ENCODE measurements at places on chromosomes 2 and 18. TPM values are rescaled to one million over a fixed set of nuclear protein-coding genes. Genes with fewer than 3 reads are reported as not detected.

GRCh38 chr2:37776487-37776886 lies 105.0 kb upstream of the CDC42EP3 start:
- peak; percentile 84 for DNase-seq

DNA sequence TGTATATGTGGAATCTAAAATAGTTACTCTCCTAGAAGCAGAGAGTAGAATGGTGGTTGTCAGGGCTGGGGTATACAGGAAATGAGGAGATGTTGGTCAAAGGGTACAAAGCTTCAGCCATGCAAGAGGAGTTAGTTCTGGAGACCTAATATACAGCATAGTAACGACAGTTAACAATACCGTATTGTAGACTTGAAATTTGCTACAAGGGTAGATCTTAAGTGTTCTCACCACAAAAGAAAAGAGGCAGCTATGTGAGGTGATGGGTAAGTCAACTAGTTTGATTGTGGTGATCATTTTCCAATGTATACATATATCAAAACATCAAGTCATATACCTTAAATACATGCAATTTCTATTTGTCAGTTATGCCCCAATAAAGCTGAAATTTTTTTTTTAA lies 98.2 kb upstream of the CYP1B1 start:
- no peak for DNase-seq

DNA sequence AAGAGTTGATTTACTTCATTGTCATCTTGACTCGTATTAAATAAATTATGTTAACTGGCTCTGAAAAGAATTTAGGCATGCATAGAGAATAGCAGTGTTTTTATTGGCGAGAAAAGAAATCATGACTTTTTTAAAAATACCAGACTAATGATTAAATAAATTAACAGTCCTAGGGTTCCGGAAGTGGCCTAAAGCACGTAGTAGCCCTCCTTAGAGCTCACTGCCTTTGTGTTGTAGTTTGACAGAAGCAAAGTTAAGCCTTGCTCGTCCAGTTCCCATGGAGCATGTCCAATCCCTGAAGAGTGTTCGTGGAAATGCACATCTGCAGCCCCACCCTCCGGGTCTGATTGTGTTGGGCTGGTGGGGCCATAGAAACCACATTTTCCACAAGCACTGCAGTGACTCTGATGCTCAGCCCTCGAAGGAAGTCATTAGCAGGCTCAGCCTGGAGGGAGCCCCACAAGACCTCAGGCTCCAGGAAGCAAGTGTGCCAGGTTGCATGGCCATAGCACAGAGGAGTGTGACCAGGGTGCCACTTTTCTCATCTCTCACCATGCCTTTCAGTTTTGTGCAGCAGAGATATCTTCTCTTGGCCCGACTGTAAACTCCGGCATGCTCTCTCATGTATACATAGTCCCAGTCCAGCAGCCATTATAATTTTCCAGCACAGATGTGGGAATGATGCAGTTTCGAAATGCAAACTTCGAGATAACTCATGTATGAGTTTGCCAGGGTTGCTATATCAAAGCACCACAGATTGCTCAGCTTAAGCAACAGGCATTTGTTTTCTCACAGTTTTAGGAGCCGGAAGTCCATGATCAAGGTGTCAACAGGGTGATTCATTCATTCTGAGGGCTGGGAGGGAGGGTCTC lies 188.6 kb upstream of the SH3BP4 start:
- no peak for DNase-seq

DNA sequence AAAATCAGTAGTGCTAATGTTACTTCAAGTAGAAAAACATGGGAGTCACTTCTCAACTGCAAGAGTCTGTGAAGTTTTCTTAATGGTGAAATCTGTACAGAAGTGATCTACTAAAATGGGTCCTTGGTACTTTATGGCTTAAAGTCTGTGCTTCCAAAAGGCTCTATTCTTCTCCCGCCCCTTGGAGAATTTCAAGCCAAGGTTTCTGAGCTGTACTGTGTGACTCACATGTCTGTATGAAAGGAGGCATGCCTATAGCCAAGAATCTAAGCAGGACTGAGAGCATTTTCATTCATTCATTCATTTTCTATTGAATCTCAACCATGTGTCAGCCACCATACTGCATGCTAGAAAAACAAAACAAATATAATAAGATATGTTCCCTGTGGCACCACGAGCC lies 19.8 kb upstream of the DDX18 start:
- no peak for DNase-seq

The MARCO gene
- total RNA-seq, result not detected

DNA sequence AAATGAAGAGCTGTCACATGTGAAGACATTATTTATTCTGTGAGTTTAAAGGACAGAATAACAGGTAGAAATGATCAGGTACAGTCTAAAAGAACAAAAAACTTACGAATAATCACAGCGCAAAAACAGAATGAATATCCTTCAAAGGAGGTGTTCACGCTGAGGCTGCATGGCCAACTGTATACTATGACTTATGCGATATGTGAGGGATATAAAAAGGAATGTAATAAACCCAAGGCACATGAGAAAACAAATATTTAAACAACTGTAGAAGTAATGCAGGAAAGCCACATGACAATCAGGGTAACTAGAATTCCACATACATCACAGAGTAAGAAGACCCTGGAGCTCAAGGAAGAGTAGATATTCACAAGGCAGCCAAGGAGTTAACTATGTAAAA lies 81.3 kb downstream of the RTTN start:
- DNase-seq, result no peak

GRCh38 chr2:150188177-150188576 lies 299.3 kb downstream of the RND3 start:
- no peak for DNase-seq

DNA sequence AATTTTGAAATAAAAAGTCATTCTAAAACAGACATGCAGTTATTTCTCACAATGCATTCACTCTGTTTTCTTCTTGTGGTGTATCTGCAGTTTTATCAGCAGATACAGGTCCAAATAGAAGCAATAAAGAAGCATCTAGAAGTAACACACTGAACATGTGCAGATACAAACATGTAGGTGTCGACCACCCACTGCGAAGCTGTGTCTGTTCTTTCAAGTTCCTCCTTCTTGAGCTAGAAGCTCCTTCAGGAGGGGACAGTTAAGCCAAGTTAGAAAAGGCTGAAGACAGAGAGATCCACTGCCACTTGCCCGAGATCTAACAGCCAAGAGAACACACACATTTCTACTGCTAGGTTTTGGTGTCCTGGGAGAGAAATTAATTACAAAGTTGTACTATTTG lies 30.1 kb downstream of the WDFY1 start:
- no peak for DNase-seq

The DLX2 gene
- total RNA-seq, result under 0.01 TPM

The ARHGEF4 gene
- under 0.01 TPM for total RNA-seq

DNA sequence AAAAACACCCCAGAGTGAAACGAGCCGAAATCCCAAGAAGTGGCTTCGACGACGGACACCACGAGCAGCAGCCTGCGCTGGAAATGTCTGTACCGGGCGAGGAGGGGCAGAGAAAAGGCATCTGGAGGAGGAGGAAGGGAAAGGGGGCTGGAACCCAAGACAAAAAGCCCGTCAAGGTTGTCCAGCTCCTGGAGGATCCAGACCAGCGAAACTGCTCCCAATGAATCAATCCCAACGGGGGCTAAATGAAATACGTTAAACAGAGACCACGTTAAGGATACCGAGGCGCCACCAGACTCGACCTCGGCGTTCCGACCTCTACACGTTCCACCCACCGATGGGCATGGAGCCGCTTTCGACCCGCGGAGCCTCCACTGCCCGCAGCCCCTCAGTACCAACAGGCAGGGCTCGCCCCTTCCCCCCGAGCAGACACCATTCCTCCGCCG lies 400 bp downstream of the CCDC88A start:
- peak; percentile 32 for DNase-seq

DNA sequence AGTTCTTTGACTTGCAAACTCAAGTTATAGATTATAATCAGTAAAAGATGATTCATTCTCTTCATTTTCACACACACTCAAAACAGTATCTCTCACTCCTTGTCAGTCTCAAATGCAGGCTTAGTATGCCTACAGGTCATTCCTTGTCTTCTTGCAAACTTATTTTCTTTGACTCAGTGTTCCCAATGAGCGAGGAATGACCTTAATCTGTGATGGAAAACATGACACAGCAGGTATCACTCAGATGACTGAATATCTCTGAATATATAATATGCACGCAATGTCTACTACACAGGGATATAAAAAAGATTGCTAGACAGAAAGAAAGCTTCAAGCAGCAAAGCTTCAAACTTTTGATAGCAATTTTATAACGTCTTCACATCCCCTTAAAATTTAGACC lies 127.8 kb upstream of the RGPD4 start:
- no peak for DNase-seq

The CCDC195 gene
- not detected for total RNA-seq

DNA sequence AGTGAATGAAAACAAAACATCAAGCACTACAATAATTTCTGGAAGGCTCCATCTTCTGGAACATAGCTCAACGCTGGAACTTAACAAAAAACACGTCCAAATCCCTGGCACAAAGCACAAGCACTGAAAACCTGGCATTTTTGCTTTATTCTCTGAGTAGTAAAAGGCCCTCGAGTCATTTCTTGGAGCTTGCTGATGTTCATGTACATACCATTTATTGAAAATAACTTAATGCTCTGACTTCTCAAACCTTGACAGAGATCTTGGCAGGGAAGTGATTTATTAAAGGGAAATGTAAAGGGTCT lies 76.5 kb upstream of the STK17B start:
- no peak for DNase-seq

DNA sequence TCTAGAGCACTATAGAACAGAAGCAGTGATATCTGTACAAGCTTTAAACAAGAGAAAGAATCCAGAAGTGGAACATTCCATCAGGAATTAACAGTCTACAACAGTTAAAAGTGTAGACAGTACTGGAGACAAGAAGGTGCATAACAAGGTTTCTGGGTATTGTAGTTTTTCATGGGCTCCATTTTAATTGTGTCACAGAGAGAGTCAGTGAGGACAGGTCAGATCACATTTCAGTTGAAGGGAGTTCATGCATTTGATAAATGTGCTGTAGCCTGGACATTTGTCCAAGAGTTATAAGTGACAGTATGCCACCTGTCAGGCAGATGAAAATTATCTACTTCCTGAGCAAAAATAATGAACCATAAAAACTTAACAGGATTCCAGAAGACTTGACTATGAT lies 328.6 kb downstream of the CNTNAP5 start:
- no peak for DNase-seq

GRCh38 chr18:68316636-68317035 lies 398.3 kb downstream of the TMX3 start:
- no peak for DNase-seq

DNA sequence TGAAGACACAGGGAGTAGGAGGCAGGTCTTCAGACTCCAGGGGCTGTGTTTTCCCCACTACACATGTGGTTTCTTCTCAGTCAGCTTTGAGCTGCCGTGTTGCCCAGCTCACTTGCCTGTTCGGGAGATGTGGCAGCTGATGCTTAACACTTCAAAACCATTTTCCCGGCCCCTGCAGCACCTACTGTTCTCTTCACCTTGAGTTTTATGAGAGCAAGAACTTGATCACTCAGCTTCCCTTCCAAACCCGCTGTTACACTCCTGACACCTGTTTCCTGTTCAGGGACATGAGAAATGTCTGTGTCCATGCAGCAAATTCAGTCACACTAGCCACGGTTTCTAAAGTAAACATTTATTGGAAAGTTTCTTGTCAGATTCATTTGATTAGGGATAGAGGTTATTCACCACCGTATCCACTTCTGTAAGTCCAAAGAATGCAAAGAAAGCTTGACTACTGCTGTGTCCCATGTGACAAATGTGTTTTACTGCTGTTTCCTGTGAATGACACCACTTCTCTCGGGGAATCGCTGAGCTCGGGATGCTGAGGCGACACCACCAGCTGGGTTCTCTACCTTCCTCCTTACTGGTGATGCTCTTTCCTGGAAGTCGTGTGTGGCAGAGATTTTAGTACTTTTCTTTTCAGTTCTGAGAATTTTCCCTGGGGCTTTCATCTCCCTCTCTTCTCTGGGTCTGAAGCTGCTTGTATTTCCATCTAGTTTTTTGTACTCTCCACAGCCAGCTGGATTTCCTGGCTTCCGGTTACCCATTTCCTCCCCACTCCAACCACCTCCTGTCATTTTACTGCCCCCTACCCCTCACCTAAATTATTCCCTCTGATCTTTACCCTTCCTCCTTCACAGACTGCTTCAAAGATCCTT lies 91.7 kb downstream of the KLF7 start:
- DNase-seq, result peak; percentile 64

The ZNF396 gene
- total RNA-seq, result 0.60 TPM

The CAPN13 gene
- not detected for total RNA-seq

DNA sequence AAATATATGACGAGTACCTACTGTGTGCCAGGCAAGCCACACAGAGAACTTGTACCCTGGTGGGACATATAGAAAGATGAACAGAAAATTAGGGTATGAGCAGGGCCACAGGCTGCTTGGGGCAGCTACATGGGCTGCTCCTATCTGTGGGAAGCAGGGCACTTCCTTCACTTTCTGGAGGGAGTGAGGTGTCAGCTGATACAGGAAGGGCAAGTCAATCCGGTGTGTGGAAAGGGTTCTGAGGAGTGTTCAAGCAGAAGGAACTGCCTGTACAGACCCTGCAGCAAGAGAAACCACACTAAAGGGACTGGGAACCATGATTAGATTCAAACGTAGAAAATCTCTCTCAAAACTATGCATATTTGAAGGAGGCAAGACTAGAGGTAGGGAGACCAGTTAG lies 58.6 kb upstream of the BCL11A start:
- DNase-seq, result no peak

The TMEM198 gene
- not detected for total RNA-seq

GRCh38 chr2:95346231-95346737 lies 49.1 kb downstream of the KCNIP3 start:
- peak; percentile 48 for DNase-seq

DNA sequence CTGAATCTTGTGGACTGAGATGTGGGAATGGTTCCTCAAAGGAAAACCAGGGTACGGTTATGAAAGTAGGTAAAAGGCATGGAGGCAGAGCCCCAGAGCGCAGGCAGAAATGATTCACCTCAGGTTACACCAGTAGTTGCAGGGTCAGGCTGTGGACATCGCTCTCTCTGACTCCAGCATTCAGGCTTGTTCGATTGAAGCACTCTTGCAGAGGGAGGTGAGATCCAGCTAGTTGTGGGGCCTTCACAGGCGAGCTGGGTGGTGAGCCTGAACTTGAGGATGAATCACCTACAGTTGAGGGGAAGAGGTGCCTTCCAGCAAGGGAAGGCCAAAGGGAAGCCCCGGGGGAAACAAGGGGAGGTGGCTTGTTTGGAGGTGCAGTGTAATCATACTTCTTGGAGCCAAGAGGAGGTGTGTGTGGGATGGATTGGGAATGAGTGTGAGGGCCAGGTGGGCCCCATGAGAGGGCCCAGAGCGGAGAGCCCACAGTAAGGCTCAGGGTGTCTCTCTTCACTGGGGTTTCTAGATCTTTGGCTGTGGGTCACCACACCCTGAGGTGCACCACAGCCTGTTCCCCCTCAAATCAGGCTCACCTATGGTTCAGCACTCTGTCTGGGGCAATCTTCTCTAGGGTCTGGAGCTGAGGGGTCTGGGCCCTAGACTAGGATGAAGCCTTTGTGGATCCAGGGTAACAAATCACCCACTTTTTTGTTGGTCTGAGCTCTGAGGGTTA lies 48.5 kb upstream of the MCFD2 start:
- DNase-seq, result no peak

DNA sequence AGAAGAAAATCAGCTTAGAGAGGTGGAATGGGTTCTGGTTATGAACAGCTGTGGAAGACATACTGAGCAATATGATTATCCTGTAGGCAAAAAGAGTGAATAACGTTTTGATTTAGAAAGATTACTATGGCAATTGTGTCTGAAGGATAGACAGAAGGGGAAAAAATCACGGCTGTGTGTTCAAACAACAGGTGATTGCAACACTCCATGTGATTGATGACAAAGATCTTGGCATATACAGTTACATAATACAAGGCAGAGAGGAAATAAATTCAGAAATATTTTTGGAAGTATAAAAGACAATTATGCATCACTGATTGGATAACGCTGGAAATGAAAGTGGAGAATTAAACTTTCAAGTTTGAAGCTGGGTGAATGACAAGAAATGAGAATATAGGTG lies 58.5 kb upstream of the KCNJ3 start:
- DNase-seq, result no peak

Data from lung microvascular endothelial cell (primary cell).